ENCODE measurements at places on chromosomes 6 and 20.

- DNase-seq: no peak
These were observed 79.1 kb downstream of the ELOVL4 start for GRCh38 chr6:79868098-79868722.

- no peak for DNase-seq
These were observed 42.4 kb downstream of the ISM1 start for GRCh38 chr20:13263451-13263850.

DNA sequence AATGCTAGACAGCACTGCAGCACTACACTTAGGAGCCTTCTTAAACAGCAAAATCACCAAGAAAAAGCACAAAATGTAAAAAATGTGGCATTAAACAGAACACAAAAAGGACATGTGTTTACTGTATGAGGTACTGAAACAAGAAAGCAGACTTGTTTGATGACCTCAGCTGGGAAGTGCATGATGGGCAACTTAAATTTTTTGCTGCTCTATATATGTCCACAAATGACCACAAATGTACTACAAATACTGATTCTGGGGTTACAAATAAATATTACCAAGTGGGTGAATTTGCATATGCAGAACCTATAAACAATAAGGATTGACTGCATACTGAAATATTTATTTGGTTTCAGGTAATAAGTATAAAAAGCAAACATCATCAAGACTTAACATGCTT, 13.1 kb downstream of the RAB23 start:
- no peak for DNase-seq

DNA sequence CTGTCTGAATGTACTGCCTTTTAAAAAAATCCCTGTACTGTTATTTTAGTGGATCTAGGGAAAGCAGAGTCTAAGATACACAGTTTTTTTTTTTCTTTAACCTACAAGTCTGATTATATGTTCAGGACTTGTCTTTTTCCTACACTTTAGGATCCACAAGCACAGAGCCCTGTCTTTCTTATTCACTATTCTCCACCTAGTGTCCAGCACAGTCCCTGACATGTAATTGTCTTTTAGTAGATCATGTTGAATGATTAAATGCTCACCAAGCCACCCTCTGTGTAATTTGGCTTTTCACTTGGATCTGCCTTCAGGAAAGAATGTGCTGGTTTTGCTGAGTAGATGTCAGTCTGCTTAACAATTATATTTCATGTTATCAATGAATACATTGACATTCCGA, 35.8 kb upstream of the YWHAB start:
- DNase-seq: no peak

DNA sequence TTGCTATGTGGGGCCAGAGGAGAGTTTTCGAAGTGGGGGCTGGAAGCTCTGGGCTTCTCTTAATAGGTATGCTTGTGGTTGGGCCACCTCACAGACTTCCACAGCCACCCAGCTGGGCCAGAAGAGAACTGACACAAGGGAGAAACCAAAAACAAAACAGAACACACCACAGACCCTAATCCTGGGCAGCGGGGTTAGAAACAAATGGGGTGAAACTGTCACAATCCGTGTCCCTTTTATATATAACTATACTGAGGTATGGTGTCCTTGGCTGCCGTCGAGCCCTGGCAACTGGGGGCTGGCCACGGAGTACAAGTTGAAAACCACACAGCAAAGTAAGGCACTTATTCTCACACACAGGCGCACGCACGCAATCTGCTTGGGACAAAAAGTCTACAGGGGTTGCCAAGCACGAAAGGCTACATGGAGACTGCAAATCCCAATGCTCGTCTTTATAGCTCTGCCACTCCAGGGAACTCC, 78.3 kb downstream of the TRAM2 start:
- no peak for DNase-seq

DNA sequence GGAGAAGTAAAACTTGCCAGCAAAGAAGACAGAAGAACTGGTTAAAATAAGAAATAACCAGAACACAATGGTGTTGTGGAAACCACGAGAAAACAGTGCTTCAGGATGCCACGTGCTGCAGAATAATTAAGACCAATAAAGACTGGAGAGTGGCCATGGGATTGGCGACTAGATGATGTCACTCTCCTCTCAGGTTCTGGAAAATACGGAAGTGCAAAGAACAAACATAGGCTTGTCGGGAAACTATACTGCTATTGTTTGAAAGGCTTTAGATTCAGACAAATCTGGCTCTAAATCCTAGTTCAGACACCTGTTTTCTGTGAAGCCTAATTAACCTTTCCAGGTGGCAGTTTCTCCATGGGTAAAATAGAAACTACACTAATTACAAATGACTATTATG, 138.4 kb upstream of the STXBP5 start:
- no peak for DNase-seq

Measured in stimulated activated CD4-positive, alpha-beta T cell treated with anti-CD3 and anti-CD28 coated beads, TNF-alpha, amount 100 ng/mL, for 4 hours (primary cell).